ENCODE measurements at places on chromosomes 1 and 21. TPM values are rescaled to one million over a fixed set of nuclear protein-coding genes. Genes with fewer than 3 reads are reported as not detected.

The MORC3 gene
- 8.3 TPM for total RNA-seq

The RSPO1 gene
- total RNA-seq, result 0.09 TPM

The VSIG8 gene
- total RNA-seq, result not detected

The PROX1 gene
- 0.18 TPM for total RNA-seq

The NEGR1 gene
- total RNA-seq, result not detected

The NBPF26 gene
- 5.1 TPM for total RNA-seq

The LAMC1 gene
- 126 TPM for total RNA-seq

The SIM2 gene
- 9.2 TPM for total RNA-seq

The ADPRS gene
- 29.0 TPM for total RNA-seq

The CNR2 gene
- total RNA-seq, result not detected

The KCNJ15 gene
- 0.07 TPM for total RNA-seq
